ENCODE measurements at places on chromosomes 5 and 9. TPM values are rescaled to one million over a fixed set of nuclear protein-coding genes. Genes with fewer than 3 reads are reported as not detected.

C5orf58 gene
- not detected for total RNA-seq

ACER2 gene
- total RNA-seq = 11.2 TPM

MFAP3 gene
- total RNA-seq = 167 TPM

IL13 gene
- not detected for total RNA-seq

ADAMTS16 gene
- total RNA-seq = under 0.01 TPM

TMEM232 gene
- 1.0 TPM for total RNA-seq

NIM1K gene
- total RNA-seq = under 0.01 TPM

SLC34A1 gene
- total RNA-seq = not detected

BTNL3 gene
- total RNA-seq = under 0.01 TPM
